ENCODE measurements at places on chromosomes 7 and 10.

DNA sequence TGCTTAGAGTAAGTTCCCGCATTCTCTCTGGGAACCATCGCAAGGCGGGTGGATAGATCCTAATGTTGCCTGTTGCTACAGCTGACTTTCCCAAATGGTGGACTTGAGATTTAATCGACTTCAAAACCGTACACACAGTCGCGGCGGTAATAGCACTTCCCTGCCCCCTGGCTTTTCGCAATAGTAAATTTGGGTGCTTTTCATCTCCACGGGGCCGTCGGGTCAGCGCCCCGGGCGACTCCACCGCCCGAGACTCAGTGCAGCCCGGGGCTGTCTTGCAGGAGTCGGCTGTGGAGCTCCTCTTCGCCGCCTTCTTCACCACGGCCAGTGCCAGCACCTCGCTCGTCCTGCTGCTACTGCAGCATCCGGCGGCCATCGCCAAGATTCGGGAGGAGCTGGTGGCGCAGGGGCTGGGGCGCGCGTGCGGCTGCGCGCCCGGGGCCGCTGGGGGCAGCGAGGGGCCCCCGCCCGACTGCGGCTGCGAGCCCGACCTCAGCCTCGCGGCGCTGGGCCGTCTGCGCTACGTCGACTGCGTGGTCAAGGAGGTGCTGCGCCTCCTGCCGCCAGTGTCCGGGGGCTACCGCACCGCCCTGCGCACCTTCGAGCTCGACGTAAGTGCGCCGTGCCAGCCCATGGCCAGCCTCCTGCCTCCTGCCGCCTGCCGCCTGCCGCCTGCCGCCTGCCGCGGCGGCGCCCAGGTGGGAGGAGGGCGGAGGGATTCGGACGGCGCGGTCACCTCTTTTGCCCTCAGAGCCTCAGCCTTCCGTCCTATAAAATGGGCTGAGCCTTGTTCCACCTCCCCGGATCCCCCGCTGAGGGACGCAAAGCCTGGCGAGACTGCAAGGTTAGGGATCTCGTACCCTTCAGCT, 5.3 kb downstream of the CYP26C1 start:
- no peak for DNase-seq

DNA sequence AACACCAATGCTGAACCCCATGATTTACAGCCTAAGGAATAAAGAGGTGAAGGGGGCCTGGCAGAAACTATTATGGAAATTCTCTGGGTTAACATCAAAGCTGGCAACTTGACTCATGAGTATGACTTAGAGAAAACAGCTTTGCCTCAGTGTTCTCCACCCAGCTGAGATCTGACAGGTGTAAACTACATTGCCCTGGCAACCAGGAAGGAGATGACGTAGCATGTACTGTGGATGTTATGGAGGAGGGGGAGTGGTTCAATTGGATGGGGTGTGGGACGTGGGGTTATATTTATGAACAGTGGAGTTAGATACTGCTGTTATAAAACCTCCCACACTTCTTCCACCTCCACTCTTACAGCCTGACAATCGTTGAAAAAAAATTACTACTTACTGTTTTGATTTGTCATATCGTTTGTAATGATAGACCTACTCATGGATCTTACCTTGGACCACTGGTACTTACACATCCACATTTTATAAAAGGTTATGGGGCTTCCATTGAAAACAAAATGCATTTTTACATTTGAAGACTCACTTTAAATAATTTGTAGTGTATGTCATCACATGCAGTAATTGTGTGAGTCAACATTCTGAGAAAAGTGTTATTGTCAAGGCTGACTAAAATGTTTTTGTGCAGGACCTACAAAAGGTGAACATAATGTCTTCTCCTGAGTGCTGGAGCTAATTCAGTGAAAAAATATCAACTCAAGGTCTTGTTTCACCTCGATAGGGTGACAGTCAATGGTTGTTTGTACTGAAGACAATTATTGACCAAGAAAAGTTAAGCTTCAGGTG, 6.4 kb downstream of the OR2F1 start:
- no peak for DNase-seq

DNA sequence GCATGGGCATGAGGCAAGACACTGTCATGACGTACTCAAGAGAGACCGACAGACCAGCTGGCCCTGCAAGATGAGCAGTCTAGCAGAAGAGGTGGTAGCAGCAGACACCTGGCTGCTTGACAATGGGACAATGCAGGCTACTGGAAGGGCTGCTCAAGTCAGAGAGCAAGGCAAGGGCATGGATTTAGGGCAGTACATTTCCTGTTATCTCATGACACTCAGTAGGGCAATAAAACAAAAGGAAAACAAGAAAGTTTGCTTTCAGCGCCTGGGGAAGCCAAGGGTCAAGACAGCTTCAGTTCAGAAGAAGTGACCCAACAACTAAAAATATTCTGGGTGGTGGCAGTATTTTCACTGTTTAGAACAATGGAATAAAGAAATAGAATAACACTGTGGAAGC, 331.8 kb upstream of the PHYHIPL start:
- no peak for DNase-seq

- no peak for DNase-seq
These were observed 46.6 kb downstream of the MINPP1 start for GRCh38 chr10:87551326-87551725.

- no peak for DNase-seq
These were observed 494 bp downstream of the VSIR start for GRCh38 chr10:71772832-71773220.

- no peak for DNase-seq
These were observed 147.5 kb upstream of the PPP2R2D start for GRCh38 chr10:131753336-131753735.

DNA sequence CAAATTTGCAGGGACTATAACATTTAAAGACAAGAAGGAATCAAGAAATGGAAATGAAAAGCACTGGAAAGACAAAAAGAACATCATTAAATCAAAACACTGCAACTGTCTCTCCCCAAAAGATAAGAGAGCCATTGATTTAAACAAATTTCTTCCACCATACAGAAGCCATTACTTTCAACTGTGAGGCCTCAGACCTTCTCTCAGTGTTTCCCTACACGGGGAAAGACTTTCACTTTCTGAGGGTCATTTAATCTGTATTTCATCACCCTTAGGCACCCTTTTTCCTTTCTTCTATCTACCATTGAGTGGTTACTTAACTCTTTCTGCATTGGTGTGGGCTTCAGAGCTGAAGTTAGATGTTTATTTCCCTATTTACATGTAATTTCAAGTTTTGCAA, 47.5 kb downstream of the CCDC172 start:
- DNase-seq, result no peak

DNA sequence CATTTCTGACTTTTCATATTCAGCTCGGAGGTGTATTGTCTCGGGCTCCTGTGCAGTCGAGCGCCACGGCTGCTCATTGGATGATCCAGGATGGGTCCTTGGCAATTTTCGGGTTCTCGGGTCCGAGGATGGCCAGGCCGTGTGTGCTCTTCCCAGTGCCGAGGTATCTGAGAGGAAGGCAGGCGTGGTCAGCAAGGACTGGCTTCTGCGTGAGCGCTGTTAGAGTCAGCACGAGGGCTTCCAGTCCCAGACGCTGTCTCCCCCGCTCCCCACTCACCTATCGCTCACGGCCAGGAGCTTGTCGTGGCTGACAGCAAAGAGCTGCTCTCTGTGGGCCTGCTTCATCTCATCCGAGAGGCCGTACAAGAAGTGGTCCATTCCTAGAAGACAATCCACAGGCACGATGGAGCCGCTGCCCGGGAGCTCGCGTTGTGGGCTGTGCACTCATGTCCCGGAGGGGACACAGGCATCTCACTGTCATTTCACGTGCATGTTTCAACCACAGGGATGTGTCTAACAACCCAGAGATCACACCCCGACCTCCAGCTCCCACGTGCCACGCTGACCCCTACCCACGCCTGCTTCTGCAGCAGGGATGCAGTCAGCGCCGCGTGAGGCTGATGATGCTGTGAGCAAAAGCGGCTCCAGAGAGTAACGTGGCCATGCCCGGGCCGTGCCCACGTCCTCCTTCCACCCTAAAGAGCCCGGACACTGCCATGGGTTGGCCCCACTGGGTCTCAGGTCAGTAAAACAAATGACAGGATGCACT, 34.4 kb downstream of the PITRM1 start:
- DNase-seq, result no peak

GRCh38 chr10:92914478-92915325, 66.4 kb downstream of the EXOC6 start:
- peak; percentile 5 for DNase-seq

- DNase-seq, result no peak
These were observed 40.2 kb upstream of the PAX2 start for GRCh38 chr10:100705139-100705538.

- no peak for DNase-seq
These were observed 13.8 kb downstream of the DPYSL4 start for GRCh38 chr10:132200344-132201110.

- no peak for DNase-seq
These were observed 91.4 kb downstream of the CDK13 start for GRCh38 chr7:40041456-40041855.

GRCh38 chr7:41931263-41931646, 228.4 kb upstream of the INHBA start:
- DNase-seq, result no peak

DNA sequence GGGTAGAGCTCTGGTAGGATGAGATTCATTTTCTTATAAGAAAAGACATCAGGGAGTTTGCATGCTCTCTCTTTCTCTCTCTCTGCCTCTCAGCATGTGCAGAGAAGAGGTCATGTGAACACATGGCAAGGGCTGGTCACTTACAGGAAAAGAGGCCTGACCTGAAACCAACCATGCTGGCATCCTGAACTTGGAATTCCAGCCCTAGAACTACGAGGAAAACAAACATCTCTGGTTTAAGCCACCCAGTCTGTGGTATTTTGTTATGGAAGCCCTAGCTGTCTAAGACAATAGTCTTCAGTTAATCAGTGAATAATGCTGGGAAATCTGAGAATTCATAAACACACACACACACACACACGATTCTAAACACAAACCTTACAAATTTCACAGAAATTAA, 1104.2 kb upstream of the LRRN3 start:
- DNase-seq, result no peak

DNA sequence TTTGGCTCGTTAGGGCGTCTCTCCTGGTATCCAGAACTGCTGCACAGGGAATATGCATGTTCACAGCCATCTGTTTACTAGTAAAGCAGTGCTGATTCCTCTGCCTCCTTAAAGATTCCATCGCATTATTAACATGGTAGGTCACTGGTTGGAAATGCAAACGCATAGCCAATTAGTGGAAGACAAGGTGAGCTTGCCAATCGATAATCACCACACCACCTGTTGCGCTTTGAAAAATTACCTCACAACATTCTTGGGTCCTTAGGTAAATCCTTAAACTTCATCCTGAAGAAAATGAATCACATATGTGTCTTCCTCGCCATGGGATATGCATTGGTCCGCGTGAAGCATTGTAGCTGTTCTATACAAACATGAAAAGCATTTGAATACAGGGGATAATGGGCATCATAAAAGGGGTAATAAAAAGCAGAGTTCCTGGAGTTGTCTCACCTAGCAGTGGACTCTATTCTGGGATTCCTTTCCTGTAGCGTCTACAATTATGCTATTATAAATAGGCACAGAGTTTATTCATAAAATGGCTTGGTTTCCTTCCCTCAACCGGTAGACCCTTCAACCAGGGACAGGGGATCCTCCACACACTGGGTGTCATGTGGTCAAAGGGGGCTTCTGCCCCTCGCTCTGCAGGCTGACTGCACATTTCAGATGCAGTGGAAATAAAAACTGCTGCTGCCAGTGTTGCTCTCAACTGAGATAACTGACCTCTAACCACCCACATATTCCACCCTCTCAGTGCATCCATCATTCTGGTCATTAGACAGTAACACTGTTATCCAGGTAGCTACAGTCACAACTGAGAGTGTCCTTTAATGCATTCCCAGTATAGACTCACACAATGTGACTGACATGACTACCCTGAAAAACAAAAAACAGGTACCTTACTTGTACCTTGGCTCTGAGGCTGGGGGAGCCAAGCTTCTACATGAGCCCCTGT, 389.2 kb upstream of the NFE2L3 start:
- DNase-seq, result no peak

- no peak for DNase-seq
These were observed 21.6 kb upstream of the WASL start for GRCh38 chr7:123770378-123770777.

DNA sequence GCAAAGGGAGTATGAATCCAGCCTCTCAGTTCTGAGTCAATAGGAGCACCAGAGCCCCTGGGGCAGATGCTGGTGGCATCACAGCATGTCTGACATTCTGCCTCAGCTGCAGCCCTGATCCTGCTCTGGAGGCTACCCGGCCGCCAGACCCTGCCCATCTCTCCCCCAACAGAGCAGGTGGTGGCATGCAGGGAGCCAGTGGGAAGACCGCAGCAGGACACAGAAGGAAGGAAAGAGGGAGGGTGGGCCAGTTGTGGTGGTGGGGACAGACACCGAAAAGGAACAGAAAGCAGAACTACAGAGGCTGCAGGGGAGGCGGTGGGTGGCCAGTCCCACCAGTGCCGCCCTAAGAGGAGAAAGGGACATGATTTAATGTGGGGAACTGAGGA, 35.3 kb downstream of the BLNK start:
- no peak for DNase-seq

DNA sequence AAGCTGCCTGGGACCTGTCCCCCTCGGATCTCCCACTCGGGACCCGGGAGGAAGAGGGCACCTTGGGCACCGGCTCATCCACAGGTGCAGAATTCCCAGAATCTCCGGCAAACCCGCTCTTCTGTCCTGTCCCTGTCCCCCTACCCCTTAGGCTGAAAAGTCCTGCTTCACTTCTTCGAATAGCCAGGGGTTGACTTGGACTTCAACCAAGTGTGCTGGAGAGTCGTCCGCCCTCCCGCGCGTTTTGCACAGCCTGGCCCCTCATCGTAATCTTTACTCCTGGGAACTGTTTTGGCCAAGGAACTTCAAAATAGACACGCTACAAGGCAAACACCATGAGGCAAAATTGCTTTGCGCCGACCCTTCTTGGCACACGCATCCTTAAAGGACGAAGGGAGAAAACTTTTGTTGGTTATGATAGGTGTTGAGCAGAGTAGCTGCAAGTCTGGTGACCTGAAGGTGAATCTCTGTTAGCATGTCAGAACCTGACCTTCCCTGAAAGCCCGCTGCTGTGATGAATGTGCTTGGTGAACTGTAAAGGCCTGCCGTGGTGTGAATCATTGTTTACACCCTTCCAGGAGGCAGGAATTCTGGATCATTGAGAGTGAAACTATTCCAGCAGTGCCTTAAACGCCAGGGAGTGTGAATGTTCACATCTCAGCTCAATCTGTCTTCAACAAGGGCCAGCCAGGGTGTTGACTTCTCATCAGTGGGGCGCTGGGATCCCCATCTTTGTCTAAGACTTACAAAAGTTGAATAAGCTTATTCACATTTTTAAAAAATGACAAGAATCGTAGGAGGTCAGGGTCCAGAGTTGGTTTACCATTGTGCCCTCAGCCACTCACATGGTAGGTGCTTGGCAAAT, 589 bp upstream of the RAPGEF5 start:
- DNase-seq, result no peak

DNA sequence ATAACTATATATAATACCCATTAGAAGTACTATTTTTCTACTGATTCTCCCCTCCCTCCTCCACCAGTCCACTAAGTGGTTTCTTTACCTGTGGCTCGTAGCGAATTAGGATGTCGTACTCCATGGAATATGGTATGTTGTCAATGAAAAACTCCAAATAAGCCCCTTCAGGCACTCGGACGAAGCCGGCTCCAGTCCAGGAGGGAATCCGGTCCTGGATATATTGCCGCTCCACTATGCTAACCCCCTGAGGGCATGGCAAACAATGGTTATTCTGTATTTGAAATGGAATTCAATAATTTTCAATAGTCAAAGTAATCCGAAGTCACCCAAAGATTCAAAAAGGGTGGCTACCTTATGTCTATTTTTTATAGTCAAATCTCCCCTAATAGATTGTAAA, 40.1 kb downstream of the LAMB1 start:
- DNase-seq, result no peak

GRCh38 chr7:113267885-113268284, 149.5 kb upstream of the SMIM30 start:
- no peak for DNase-seq

- DNase-seq, result no peak
These were observed 54.3 kb upstream of the SMNDC1 start for GRCh38 chr10:110358869-110359629.
